Stimulated activated CD4-positive, alpha-beta T cell treated with anti-CD3 and anti-CD28 coated beads, TNF-alpha, amount 100 ng/mL, for 48 hours (primary cell): ENCODE measurements at places on chromosomes 4 and X.
A peak's percentile ranks its signal among the peaks of the same experiment; 100 is the strongest.

DNA sequence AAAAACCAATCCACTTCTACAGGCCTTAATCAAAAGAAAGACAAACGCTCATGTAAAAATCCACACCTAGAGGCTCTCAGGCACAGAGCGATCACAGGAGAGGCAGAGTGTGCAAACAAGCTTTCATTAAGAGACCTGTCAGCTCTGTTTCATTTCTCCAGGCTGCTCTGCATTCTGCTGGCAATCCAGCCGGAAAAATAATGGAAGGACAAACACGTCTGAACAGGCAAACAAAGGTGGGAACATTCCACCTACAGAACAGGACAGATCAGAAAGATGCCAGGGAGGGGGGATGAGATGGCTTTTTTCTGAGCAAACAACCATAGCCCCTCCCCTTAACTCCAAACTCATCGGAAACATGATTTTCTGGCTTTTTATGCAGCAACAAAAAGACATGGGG is 9.7 kb downstream of the SOD3 start:
- no peak for DNase-seq

DNA sequence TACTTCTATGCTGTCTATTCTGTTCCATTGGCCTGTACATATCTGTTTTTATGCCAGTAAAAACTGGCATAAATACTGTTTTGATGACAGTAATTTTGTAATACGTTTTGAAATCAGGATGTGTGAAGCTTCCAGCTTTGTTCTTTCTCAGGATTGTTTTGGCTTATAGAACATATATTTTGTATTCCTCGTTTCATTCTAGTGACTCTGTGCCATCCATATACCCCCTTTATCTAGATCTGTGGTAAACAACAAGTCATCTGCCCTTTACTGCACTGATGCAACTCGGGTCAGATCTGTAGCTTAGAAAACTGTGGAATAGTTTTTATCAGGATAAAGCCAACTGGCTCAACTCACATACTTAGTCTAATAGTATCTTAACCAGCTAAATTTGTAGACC is 233.7 kb downstream of the PRDM5 start:
- DNase-seq, result no peak

- DNase-seq, result peak; percentile 33
These were observed 40.4 kb downstream of the RNF212 start for GRCh38 chr4:1072830-1073446.

GRCh38 chrX:130418066-130418465 is 16.3 kb downstream of the RBMX2 start:
- no peak for DNase-seq

- DNase-seq, result no peak
These were observed 1.3 kb upstream of the PCGF3 start for GRCh38 chr4:704198-704891.

DNA sequence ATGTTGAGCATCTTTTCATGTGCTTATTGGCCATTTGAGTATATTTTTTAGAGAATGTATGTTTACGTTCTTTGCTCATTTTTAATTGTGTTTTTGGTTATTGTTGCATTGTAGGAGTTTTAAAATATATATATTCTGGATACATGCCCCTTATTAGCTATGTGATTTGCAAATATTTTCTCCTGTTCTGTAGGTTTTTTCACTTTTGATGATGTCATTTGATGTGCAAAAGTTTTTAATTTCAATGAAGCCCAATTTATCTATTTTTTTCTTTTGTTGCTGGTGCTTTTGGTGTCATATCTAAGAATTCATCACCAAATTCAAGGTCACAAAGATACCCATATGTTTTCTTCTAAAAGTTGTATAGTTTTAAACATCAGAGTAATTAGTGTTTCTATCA is 6.8 kb downstream of the ARMCX5 start:
- no peak for DNase-seq

GRCh38 chrX:17596546-17597205 is 140.6 kb upstream of the SCML1 start:
- DNase-seq, result no peak

DNA sequence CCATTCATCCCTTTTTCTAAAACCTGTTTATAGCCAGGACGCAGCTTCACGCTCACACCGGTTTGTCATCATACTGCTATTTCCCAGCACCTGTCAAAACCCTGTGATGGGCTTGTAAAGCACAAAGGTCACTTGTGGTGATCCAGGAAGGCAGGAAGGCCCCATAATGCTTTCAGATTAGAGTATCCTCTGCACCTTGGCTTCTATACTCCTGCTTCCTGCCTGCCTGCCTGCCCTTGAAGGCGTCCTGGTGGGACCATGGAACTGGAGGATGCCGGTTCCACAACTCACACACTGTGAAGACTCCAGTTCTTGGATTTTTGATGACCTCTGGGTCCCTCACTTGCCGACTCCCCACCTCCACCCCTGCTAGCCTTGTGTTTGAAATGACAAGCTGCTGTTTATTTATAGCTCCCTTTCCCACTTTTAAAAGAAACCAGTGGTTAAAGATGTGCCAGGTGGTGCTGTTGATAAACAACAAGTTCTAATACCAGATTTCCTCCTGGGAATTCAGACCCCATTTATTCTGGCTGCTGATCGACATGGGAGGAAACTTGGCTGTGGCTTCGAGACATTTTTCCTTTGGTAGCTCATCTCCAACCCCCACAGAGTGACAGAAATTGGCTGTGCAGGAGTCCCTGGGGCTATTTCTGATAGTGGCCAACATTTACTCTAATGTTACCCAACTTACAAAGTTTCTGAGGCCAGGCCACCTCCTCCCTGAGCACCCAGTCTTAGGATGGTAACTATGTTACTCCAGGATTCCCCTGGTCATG is 211.5 kb downstream of the KDR start:
- DNase-seq, result no peak

- no peak for DNase-seq
These were observed 273.3 kb upstream of the RASGEF1B start for GRCh38 chr4:81745050-81745449.

GRCh38 chrX:70172221-70172620 is 5.1 kb upstream of the DGAT2L6 start:
- no peak for DNase-seq

DNA sequence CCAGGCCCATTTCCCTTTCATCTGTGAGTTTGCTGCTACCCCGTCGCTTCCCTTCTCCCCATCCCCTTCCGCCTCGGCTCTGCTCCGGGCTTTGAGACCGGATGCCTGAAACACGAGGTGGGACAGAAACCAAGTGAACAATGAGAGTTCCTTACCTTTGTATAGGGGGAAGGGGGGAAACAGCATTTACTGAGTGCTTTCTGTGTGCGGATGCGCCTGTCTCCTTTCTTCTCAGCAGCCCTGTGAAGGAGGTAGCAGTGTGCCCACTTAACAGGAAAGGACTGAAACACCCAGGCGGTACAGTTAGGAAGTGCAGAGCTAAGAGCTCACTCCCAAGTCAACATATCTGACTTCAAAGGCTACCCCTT is 43.2 kb upstream of the TMSB15B start:
- no peak for DNase-seq

GRCh38 chrX:140521393-140521792 is 16.5 kb upstream of the SOX3 start:
- DNase-seq, result no peak

DNA sequence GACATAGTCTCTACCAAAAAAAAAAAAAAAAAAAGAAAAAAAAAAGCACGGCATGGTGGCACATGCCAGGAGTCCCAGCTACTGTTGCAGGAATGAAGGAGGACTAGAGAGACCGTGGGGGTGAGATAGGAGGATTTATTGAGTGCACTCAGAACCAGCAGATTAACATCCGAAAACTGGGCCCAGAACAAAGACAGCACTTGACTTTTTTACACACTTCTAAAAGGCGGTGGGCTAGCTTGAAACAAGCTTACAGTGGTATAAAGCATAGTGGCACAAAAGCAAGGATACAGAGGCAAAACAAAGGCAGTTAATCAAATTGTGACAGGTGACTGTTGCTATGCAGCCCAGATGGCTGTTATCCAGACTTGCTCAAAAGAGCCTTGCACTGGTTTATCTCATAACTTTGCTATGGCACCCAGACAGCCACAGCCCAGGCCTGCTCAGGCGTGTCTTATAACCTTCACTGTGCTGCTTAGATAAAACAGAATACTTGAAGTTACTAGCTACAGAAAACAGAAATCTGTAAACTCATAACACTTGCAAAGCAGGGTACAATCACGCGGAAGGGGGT is 9.9 kb upstream of the PI4K2B start:
- no peak for DNase-seq

DNA sequence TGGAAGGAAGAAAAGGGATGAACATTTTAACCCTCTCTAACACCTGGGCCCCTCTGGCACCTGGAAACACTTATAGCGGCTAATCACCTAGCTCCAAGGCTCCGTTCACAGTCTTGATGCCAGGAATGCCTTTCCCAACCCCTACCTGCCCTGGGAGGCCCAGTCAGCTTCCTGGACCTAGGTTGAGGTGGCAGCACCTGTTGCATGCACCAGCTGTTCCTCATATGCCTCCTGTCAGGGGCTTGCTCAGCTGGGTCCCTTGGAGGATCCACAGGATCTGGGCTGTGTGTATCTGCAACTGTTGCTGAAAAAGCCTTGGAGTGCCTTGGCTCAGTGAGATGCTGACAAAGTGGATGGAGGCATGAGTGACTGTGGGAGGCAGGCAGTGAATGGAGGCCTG is 4.4 kb downstream of the CFP start:
- DNase-seq, result no peak
